Glutamatergic neuron (in vitro differentiated cells): ENCODE measurements at places on chromosomes 12 and 14. TPM values are rescaled to one million over a fixed set of nuclear protein-coding genes. Genes with fewer than 3 reads are reported as not detected.

GRCh38 chr14:35390577-35391387 is 13.8 kb downstream of the NFKBIA start:
- no peak overlapping the region for H3K4me3 ChIP-seq
- no peak overlapping the region for H3K27ac ChIP-seq
- H3K27me3 ChIP-seq = peaks cover 5% of the 10 kb centered on the region
- DNase-seq = no peak

DNA sequence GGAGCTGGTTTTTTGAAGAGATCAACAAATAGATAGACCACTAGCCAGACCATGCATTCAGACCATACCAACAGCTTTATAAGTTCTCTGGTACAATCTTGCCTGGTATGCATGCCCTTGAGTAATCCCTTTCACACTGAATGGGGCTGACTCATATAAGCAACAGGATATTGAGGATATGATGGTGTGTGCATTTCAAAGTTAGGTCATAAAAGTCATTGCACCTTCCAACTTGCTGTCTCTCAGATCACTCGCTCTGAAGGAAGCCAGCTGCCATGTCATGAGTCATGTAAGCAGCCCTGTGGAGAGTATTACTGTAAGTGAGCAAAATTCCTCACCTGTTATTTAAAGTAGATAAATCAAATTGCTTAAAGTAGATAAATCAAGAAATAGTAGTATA is 45.0 kb upstream of the OR6J1 start:
- H3K27me3 ChIP-seq = no peaks in the 10 kb centered on the region
- DNase-seq = no peak
- no peak overlapping the region for H3K27ac ChIP-seq

DNA sequence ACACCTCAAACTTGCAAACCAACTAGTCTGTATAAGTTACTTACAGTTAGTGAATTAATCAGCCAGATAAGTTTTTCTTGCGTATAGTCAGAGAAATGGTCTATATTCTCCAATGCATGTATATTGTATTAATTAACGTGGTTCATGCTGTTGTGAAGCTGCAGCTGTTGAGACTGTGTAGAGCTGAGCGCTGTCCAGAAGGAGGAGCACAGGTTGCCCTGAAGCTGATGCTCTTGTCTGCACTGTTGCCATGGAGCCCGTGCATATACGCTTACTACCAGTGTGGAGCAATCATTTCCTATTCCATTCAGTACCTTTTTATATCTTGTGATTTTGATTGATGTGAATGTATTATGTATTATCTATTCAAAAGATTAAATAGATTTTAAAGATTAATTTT is 74.3 kb upstream of the ARID2 start:
- DNase-seq = peak; percentile 33
- no peak overlapping the region for H3K27ac ChIP-seq
- H3K4me3 ChIP-seq = no peak overlapping the region
- H3K36me3 ChIP-seq = no peaks in the 10 kb centered on the region
- peaks cover 3% of the 10 kb centered on the region for H3K4me1 ChIP-seq
- H3K27me3 ChIP-seq = no peaks in the 10 kb centered on the region

DNA sequence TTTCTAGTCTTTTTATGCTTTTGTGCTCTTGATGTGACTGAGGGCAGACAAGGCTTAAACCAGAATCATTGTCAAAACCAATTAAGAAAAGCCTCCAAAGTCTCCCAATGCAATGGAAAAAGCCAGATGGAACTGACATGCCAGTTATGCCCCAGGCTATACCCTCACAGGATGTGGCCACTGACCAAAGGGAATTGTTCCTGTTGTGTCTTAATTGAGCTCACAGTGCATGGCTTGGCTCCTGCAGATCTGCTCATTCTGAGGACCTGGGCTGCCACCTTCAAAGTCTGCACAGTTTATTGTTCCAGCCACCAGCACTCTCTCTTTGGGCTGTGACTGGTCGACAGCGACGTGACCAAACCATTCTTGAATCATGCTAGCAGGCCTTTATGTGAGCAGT is 17.1 kb upstream of the BICD1 start:
- H3K27ac ChIP-seq = peak overlapping the region; percentile 88
- peaks cover 22% of the 10 kb centered on the region for H3K4me1 ChIP-seq
- DNase-seq = peak; percentile 19
- no peaks in the 10 kb centered on the region for H3K27me3 ChIP-seq

The SERPINA9 gene
- not detected for total RNA-seq

The KRT6C gene
- total RNA-seq = not detected

The IQSEC3 gene
- 41.4 TPM for total RNA-seq

The ULK1 gene
- total RNA-seq = 168 TPM

GRCh38 chr12:3417937-3418462 is 73.0 kb upstream of the PRMT8 start:
- no peak overlapping the region for H3K4me3 ChIP-seq
- no peaks in the 10 kb centered on the region for H3K4me1 ChIP-seq
- no peak overlapping the region for H3K27ac ChIP-seq
- peaks cover 6% of the 10 kb centered on the region for H3K27me3 ChIP-seq
- H3K36me3 ChIP-seq = no peaks in the 10 kb centered on the region

DNA sequence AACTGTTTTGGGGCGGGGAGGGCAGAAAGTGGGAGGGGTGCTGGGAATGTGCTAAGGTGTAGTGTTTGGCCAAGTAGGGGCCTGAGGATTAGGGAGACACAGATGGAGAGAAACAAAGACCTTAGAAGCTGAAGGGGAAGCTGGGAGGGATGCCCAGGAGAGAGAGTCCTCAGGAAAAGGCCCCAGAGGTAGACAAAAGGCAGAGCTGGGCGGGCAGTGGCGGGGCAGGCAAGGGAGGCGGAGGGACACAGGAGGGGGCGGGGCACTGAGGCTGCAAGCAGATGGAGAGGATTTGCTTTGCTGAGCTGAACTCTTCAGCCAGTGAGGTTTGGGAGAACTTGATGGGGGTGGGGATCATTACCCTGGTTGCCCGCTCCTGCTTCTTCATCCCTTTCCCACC is 2.8 kb downstream of the PTMS start:
- peaks cover 48% of the 10 kb centered on the region for H3K27me3 ChIP-seq
- H3K27ac ChIP-seq = peak overlapping the region; percentile 99
- H3K4me3 ChIP-seq = peak overlapping the region; percentile 99
- peaks cover 22% of the 10 kb centered on the region for H3K4me1 ChIP-seq

DNA sequence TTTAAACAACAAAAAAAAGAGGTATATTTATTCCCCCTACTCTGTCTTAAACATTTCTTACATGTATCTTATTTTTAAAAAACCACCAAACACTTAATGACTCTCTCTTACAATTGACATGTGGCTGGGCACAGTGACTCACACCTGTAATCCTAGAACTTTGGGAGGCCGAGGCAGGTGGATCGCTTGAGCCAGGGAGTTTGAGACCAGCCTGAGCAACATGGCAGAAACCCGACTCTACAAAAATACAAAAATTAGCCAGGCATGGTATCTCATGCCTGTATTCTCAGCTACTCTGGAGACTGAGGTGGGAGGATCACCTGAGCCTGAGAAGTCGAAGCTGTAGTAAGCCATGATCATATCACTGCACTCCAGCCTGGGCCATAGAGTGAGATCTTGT is 16.0 kb downstream of the SLC41A2 start:
- no peak overlapping the region for H3K27ac ChIP-seq
- H3K36me3 ChIP-seq = no peaks in the 10 kb centered on the region
- H3K27me3 ChIP-seq = no peaks in the 10 kb centered on the region
- no peak for DNase-seq
- peaks cover 6% of the 10 kb centered on the region for H3K4me1 ChIP-seq

GRCh38 chr12:13106666-13107065 is 3.2 kb upstream of the GSG1 start:
- no peak overlapping the region for H3K4me3 ChIP-seq
- no peak overlapping the region for H3K27ac ChIP-seq
- H3K36me3 ChIP-seq = peaks cover 5% of the 10 kb centered on the region

- H3K4me1 ChIP-seq = no peaks in the 10 kb centered on the region
- H3K4me3 ChIP-seq = no peak overlapping the region
- H3K27me3 ChIP-seq = no peaks in the 10 kb centered on the region
- H3K36me3 ChIP-seq = no peaks in the 10 kb centered on the region
- DNase-seq = no peak
Measured at GRCh38 chr12:27984275-27984674, 11.7 kb upstream of the PTHLH start.

The CLMN gene
- 17.6 TPM for total RNA-seq

GRCh38 chr12:129901254-129901653 is 2.6 kb downstream of the TMEM132D start:
- no peak for DNase-seq
- H3K36me3 ChIP-seq = peaks cover 3% of the 10 kb centered on the region
- peaks cover 4% of the 10 kb centered on the region for H3K4me1 ChIP-seq
- peaks cover 4% of the 10 kb centered on the region for H3K27me3 ChIP-seq
- no peak overlapping the region for H3K27ac ChIP-seq

DNA sequence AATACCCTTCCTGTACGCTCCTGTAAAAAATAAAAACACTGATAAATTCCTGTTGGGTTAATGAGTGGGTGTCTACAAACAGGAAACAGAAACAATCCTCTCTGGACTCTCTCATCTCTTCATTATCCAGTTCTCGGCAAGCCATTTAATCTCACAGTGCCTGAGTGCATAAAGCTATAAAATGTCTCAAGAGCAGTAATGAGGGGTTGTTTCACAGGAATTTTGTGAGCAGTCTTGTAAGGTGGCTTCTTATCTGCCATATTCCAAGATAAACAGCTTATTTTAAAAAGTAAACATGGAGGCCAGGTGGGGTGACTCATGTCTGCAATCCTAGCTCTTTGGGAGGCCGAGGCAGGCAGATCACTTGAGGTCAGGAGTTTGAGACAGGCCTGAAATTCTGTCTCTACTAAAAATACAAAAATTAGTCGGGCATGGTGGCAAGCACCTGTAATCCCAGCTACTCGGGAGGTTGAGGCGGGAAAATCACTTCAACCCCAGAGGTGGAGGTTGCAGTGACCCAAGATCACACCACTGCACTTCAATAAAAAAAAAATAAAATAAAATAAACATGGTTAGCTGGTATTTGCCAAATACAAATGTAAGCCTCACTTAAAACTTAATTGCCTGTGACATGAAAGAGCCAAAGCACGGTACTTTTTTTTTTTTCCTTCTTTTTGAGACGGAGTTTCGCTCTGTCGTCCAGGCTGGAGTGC is 54.0 kb downstream of the CLIP1 start:
- DNase-seq = no peak
- H3K4me1 ChIP-seq = peaks cover 4% of the 10 kb centered on the region
- no peak overlapping the region for H3K4me3 ChIP-seq
- H3K27ac ChIP-seq = no peak overlapping the region
- H3K27me3 ChIP-seq = peaks cover 2% of the 10 kb centered on the region

The KITLG gene
- total RNA-seq = 0.61 TPM

- H3K4me1 ChIP-seq = peaks cover 39% of the 10 kb centered on the region
- no peak for DNase-seq
- no peaks in the 10 kb centered on the region for H3K36me3 ChIP-seq
- no peak overlapping the region for H3K27ac ChIP-seq
- H3K27me3 ChIP-seq = peaks cover 5% of the 10 kb centered on the region
Measured at GRCh38 chr12:113236539-113237399, 15.5 kb downstream of the TPCN1 start.

DNA sequence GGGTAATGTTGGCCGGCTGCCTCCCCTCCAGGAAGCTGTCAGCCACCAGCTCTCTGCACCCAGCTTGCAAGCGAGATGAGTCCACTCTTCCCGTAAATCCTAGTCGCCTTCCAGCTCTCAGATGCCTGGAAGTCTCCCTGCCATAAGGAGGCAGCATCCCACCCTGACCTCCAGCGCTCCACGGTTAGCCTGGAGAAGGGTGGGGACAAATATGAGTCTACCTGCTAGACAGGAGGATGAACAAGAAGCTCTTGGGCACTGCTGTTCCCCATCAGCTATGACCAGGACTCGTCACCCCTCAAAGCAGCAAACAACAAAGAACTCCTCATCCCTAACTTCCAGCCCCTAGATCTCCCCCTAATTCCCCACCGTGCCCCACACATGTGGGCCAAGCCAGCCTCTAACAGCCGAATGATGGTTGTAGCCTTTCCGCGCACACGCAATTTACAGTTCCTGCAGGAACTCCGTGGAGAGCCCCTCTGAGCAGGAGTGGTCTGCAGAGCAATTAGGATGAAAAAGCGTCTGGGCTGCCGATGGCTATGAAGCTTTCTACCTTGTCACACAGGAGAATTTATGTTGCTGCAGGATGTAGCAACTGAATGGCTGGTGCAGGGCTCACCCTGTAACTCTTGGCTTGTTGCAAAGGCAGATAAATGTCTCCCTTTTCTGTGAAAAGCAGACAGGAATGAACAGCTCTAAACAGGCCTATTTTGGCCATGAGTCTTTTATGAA is 181.4 kb downstream of the GLT1D1 start:
- peaks cover 5% of the 10 kb centered on the region for H3K36me3 ChIP-seq
- H3K4me3 ChIP-seq = no peak overlapping the region
- no peak for DNase-seq
- H3K4me1 ChIP-seq = no peaks in the 10 kb centered on the region

The SERPINA5 gene
- not detected for total RNA-seq

The RNASE11 gene
- not detected for total RNA-seq

DNA sequence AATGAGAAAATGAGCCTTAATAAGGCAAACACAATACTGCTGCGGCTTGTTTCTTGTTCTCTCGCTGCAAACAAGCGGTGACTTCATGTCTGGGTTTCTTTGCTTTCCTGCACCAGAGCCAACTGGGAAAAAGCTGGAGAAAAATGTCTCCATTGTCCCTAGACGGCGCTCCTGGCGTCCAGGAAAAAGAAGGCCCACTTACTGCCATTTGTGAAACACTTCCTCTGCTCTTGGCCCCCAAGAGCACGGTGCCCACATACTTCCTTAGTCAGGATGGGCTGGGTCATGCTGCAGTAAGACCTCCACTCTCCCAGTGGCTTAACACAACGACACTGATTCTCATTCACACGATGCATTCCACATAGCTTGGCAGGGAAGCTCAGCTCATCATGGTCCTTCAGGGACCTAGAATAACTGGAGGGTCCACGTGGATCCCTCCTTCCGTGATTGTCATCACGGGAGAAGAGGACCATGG is 86.0 kb upstream of the BCL11B start:
- no peaks in the 10 kb centered on the region for H3K4me1 ChIP-seq
- peaks cover 2% of the 10 kb centered on the region for H3K27me3 ChIP-seq
- H3K27ac ChIP-seq = no peak overlapping the region
- no peak overlapping the region for H3K4me3 ChIP-seq
- no peaks in the 10 kb centered on the region for H3K36me3 ChIP-seq
- DNase-seq = no peak

DNA sequence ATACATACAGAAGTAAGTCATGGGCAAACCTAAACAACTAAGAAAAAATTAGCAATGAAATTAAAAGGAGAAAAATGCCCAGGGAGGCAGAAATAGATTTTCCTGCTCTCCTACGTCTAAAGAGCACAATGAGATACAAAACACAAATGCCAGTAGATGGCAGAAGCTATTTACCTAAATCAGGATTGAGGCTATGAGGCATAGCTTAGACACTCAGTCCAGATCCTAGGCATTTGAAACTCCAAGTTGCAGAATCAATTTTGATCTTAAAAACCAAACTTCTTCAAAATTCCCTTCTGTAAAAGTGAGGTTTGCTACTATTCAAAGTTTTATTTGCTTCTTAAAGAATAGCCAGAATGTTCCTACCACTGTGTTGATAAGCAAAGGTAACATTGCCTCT is 368.6 kb downstream of the DAD1 start:
- no peak for DNase-seq
- no peaks in the 10 kb centered on the region for H3K27me3 ChIP-seq
- no peak overlapping the region for H3K27ac ChIP-seq
- H3K4me1 ChIP-seq = no peaks in the 10 kb centered on the region
- H3K4me3 ChIP-seq = no peak overlapping the region

- H3K27me3 ChIP-seq = peaks cover 2% of the 10 kb centered on the region
- peaks cover 10% of the 10 kb centered on the region for H3K4me1 ChIP-seq
- H3K27ac ChIP-seq = peak overlapping the region; percentile 91
- H3K36me3 ChIP-seq = no peaks in the 10 kb centered on the region
- peak; percentile 74 for DNase-seq
- H3K4me3 ChIP-seq = peak overlapping the region; percentile 66
Measured at GRCh38 chr12:112116232-112117060, 7.9 kb upstream of the NAA25 start.

- no peak overlapping the region for H3K27ac ChIP-seq
- H3K36me3 ChIP-seq = no peaks in the 10 kb centered on the region
Measured at GRCh38 chr12:48000878-48001504, 3.3 kb downstream of the COL2A1 start.

The RNASE2 gene
- not detected for total RNA-seq

The SMIM41 gene
- 0.88 TPM for total RNA-seq
